ENCODE measurements at places on chromosomes 12 and 14. TPM values are rescaled to one million over a fixed set of nuclear protein-coding genes. Genes with fewer than 3 reads are reported as not detected.

GRCh38 chr12:9636851-9637206 is 29.1 kb upstream of the KLRB1 start:
- DNase-seq = no peak

DNA sequence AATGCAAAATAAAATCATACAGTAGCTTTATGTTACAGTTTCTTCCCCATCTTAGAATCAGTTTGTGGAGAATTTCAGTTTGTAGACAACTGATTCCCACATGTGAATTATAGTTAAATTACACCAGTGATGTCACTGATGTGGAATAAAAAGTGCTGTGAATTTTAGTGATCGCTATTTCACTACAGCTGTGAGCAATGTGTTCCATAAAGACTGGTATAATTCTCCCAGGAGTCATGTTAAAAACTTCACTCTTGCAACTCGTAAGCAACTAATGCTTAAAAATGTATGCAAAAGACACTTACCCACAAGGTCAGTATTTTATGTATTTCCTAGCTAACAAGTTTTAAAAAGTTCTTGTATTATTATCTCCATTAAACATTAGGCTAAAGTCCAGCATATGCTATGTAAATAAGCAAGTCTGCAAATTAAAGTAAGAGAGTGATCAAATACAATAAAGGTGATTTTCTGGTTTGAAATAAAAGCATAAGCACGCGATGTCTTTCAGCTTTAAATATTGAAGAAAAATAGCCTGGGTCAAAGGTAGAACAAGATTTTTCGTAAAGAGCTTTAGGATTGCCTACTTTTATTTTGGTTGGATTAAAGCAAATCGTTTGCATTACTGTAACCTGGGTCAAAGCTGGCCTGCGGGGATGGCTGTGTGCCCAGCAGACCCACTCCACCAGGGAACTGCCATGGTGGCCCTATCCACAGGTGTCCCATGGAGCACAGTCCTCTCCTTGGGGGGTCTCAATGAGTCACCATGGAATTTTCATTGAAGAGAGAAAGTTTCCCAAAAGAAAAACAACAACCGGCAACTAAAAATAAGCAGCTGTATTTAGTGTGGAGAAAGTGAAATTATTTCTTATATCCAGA is 12.7 kb upstream of the LRIG3 start:
- DNase-seq = no peak

DNA sequence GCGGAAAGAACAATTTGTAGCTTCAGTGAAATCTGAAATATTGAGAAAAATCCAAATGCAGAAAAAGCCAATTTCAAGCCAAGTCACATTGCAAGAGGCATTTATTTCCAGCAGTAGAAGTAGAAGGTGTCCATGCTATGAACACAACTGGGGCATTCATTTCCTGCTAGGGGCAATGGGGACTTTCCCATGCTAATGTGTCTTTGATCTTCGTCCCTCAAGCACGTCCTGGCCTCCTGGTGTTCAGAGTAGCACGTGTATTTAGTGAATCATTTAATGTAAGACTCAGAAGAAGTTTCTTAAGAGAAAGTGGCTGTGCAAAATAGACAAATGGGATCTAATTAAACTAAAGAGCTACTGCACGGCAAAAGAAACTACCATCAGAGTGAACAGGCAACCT is 267.9 kb downstream of the TMEM132C start:
- no peak for DNase-seq

DNA sequence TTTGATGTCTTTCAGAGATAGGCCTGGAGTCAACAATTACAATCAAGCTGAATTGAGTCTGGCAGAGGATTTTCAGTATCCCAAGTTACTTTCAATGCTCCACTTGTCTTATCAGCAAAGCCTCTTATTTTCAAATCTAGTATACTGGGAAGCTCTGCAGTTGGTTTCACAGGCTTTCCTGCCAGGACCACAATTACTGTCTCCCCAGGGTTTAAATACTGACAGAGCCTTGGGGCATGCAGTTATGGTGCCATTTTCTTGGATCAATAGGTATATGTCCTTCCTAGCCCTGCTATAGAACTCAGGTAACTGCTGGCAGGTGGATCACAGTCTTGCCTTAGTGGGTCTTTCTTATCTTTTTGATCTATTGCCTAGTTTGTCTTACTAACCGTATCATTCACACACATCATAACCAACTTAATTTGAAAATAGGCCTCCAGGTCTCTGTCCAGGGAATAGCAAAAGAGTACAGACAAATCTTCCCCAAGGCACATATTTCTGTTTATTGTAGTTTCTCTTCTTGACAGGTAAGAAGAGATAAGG is 22.4 kb upstream of the RNU6-8 start:
- DNase-seq = no peak

- DNase-seq = no peak
Measured at GRCh38 chr14:91316761-91317160, 72.3 kb upstream of the GPR68 start.

The OTX2 gene
- total RNA-seq = 85.8 TPM

- peak; percentile 61 for DNase-seq
Measured at GRCh38 chr12:2961705-2962104, 2.5 kb downstream of the TEAD4 start.
